Stimulated activated CD4-positive, alpha-beta T cell treated with anti-CD3 and anti-CD28 coated beads, Interleukin-12 subunit alpha, Interleukin-12 subunit beta, amount 100 ng/mL, for 48 hours (primary cell): ENCODE measurements at places on chromosomes 7 and 10.

GRCh38 chr7:100680576-100681271, 7.2 kb downstream of the GNB2 start:
- DNase-seq: no peak

DNA sequence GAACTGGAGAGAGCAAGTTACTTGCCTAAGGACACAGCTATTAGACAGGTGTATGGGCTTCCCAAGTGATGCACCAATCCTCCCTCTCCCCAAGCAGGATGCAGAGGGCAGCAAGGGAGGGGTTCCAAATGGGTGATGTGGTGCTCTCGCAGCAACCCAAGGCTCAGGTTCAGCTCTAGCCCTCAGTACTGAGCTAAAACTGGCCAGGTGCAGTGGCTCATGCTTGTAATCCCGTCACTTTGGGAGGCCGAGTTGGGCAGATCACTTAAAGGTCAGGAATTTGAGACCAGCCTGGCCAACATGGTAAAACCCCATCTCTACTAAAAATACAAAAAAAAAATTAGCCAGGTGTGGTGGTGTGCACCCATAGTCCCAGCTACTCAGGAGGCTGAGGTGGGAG, 40.7 kb downstream of the GPRIN2 start:
- DNase-seq: no peak

GRCh38 chr10:125442856-125443540, 240.0 kb downstream of the TEX36 start:
- no peak for DNase-seq

DNA sequence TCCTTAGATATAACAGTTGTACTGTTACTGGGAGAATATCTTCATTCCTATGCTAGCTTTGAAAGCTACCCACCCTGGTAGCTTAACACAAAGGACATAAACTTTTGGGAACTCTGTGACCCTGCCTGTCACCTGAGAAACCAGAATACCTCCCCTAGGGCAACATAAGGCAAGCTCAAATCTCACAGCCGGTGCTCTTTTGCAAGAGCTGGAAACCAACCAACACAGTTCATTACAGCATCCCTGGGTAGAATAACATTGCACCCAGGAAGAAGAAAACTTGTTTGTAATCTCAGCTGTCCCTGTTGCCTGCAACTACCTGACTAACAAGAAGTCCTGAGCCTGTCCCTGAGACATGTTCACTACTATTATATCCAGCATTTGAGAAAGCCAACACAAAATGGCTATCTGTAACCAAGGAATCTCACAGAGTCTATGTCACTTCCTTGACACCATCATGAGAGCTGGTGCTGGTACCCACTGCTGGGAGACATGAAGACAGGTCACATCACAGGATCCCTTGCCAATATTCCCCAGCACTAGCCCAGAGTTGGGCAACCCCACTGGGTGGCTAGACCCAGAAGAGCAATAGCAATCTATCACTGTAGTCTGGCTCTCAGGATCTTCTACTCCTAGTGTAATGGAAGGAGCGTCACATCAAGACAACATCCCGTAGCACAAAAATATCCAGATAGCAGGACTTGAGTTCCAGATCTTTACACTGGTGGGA, 31.3 kb downstream of the AKR1C3 start:
- DNase-seq: no peak

- no peak for DNase-seq
Observed at GRCh38 chr10:116241085-116241484, 31.9 kb downstream of the GFRA1 start.

DNA sequence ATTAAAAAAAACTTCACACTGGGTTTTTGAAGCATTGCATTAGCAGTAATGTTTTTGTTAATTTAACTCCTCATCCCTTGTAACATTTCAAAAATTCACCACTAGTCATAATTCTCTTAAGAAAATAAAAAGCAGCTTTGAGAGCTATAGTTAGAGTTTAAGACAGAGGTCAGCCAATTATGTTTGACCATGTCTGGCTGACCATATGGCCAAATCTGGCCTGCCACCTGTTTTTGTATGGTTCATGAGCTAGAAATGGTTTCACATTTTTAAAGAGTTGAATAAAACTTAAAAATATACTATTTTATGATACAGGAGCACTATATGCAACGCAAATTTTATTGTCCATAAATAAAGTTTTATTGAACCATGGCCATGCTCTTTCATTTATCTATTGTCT, 73.0 kb upstream of the LRRTM3 start:
- DNase-seq: no peak

DNA sequence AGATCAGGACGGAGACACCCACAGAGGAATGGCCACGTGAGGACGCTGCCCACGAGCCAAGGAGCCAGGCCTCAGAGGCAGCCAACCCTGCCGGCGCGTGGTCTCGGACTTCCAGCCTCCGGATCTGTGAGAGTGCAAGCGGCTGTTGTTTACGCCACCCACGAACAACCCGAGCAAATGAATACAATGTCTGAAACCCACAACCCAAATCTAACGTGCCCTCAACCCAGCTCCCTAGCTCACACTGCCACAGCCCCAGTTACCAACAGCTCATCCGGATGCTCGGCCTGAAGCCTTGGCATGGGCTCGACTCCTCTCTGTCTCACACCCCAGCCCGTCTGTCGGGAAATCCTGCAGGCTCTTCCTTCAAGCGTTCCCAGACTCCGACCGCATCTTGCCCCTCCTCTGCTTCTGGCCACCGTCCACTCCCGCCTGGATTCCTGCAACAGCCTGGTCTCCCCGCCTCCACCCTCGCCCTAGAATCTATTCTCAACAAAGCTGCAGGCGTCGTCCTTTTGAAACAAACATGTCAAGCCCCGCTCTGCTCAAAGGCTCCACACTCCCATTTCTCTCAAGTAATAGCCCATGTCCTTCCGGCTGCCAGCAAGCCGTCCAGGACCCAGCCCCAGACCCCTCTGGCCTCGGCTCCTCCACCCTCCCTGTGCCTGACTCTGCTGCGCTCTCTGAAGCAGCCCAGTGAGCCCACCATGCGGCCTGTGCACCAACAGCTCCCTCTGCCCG, 35.3 kb downstream of the STK32C start:
- DNase-seq: no peak

DNA sequence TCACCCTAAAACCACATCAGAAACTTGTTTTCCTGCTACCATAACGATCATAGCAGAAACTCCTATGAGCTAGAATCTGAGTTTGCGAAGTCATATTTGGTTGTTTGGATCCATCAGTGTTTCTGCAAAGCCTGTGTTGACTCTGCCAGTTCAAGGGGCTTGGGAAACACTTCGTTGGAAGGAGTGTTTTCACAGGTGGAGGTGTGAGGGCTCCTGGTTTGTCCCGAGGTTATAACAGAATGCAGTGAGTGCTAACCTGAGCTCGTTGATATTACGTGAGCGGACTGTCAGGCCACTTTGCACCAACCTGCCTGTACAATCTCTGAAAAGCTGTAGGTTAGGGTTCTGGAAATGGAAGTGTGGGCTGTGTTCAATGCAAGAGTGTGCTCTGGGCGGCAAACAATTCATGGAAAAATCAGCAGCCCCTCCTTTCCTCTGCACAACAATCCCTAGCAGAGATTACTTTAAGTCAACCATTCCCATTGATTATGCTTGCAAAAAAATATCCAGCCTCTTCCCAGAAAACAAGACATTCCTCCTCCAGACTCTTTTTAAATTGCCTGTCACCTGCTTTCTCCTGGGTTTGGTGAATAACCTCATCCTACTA, 622.0 kb downstream of the TYW1 start:
- DNase-seq: no peak

GRCh38 chr10:117460846-117461765, 81.4 kb upstream of the EMX2 start:
- no peak for DNase-seq

- DNase-seq: no peak
Observed at GRCh38 chr10:72659694-72660093, 32.2 kb upstream of the MCU start.

GRCh38 chr10:86110156-86110786, 256.3 kb downstream of the GRID1 start:
- no peak for DNase-seq

GRCh38 chr10:76984559-76985443, 652.8 kb downstream of the KCNMA1 start:
- peak; percentile 29 for DNase-seq

DNA sequence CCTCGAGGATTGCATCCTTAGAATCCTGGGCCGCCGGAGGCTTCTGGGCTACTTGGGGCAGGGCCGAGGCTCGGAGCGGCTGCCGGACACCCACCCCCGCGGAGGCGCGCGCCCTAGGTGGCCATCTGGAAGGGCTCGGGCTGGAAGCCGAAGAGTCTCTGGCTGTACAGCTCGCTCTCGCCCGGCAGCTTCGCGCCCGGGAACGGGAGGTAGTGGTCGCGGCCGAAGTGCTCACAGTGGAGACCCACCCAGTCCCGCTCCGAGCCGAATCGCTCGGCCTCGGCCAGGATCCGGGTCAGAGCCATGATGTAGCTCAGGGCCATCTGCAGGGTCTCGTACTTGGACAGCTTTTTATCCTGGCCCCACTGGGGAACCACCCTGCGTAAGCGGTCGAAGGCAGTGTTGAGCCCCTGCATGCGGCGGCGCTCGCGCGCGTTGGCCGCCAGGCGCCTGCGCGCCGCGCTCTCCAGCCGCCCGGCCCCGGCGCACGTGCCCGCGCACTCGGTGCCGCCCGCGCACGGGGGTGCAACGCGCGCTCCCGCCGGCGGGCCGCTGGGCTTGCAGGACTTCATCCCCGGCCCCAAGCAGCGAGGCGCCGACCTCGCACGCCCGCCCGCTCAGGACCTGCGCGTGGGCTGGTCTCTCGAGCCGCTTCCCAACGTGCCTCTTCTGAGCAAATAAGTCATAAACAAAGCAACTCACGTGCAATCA, 652 bp downstream of the ATOH7 start:
- DNase-seq: peak; percentile 2

DNA sequence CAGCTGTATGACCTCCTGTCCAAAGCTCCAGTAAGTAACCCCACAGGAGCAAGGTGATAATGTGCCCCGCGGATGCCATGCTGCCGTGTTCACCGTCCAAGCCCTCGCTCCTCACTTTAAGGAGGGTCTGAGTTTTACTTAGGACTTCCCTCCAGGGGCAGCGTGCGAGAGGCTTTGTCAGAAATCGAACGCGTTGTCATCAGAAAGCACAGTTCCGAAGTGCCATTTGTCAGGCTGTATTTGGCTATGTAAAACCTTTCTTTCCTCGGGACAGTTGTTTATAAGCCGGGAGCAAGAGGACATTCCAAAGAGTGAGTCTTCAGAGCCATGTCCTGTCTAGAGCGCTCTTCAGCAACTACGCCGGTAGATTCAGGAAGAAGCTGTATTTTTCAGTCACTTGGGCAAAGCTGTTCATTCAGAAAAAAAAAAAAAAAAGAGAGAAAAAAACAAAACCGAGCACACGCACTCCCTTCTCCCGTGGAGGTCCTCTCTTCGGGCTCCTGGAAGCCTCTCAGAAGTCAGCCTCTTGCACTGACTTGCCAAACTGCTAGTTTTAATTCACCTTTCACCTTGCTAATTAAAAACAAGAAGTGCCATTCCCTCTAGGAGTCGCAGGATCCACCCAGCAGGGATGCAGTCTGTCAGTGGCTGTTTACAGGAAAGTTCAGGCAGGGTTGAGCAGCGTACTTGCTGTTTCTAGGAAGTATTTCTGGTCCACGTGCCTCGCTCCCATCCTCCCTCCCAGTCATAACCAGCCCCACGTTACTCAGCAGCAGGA, at the start of gene SEMA3E:
TSS of gene SEMA3E (minus strand) at position 676 of the 778 bp plus-strand sequence.
- no peak for DNase-seq

DNA sequence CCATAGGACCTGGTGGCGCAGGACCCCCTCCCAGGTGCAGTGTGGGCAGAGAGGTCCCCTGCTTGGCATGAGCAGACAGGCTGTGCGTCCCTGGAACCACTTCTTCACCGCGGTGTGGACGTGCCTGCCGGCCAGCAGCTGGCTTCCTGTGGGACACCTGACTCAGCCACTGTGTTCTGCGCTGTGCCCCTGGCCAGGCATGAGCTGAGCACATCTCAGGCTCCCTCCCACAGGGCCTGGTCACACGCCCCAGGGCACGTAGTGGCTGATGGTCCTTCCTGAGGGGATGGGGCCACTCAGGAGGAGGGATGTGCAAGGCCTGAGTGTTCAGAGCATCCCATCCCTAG, 3.5 kb upstream of the DEPP1 start:
- no peak for DNase-seq

- no peak for DNase-seq
Observed at GRCh38 chr7:29342761-29343160, 148.2 kb downstream of the CHN2 start.

DNA sequence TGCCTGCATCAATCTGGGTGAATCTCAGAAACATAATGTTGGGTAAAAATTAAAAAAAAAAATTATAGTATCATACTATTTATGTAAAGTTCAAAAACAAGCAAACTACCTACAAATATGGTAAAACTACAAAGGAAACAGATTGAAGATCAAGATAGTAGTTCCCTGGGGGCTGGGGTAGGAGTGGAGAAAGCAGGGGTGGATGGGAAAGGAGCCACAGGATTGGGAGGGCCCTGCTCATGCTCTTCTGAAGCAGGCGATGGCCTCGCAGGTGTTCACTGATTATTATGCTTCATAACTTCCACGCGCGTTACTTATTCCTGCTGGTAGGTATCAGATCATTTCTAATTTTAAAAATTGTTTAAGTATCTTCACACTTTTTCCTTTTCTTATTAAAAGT, 96.0 kb upstream of the GATA3 start:
- no peak for DNase-seq

DNA sequence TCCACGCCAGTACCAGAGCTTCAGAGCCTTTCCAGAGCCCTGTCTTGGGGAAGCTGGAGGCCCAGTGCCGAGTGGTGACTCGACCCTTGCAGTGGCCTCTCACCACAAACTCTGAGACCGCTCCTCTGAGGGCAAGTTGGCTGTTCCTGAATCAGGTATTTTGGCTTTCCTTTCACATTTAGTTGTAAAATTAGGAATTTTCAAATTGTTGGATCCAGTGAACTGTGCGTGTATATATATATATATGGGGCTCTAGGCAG, 128.7 kb upstream of the UNC5B start:
- no peak for DNase-seq

DNA sequence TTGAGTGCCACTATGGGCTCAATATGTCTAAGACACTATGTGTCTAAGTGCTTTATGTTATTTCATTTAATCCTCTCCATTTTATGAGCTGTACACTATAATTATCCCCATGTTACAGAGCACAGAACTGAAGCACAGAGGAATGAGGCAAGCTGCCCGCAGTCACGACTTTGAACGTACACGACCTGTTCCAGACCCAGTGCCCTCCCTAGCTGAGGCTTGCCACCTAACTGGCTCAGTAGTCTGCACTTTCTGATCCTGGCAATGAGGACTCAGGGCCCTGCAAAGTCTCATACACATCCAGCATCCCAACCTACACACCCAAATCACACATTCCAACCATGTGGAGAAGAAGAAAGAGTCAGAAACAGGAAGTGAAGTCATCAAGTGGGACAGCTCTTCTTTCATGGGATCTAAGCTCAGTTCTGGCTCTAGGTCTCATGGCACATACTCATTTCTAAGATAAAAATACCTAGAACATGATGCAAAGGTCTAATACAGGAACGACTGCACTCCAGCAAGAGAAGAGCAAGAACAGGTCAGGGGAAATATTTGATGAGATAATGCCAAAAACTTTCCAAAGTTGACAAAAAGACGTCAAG, 42.4 kb upstream of the DDC start:
- no peak for DNase-seq

- DNase-seq: no peak
Observed at GRCh38 chr7:75531359-75531821, 39.3 kb downstream of the SPDYE5 start.

GRCh38 chr10:87519582-87519981, 14.9 kb downstream of the MINPP1 start:
- no peak for DNase-seq

- no peak for DNase-seq
Observed at GRCh38 chr7:157499835-157500153, 163.0 kb downstream of the DNAJB6 start.
